Inflammatory macrophage treated with lipopolysaccharide for 1 hour (primary cell): ENCODE measurements at places on chromosomes 11 and 22.

DNA sequence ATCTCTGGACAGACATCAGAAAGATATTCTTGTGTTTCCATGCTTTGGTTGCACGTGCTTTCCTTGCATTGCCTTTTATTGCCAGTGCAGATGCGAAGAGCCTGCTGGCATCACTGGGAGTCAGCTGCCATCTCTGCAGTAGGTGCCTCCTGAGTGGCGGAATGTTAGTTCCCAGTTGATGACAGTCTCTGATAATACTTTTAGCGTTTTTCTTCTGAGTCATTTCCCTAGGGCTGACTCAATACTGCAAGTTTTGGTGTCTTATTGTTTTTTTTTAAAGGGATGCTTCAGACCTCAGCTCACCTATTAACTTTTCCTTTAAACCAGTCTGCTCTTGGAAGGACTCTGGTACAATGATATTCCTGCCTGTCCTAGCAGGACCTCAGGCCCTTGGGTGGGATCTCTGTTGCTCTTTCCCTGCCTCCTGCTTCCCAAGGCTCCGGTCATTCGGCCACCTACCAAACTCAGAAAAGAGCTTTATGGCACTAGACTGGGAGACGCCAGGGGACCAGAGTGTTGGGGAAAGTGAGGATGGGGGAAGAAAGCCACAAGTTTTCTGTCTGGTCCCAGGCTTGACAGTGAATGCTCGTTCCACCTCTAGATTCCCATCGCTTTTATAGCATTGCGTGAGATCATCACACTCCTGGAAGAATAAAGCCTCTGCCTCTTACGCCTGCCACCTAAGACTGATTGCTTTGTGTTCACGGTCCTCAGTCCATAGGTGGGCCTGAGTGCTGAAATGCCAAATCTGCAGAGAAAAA is 308.7 kb downstream of the DDX10 start:
- no peak for DNase-seq

DNA sequence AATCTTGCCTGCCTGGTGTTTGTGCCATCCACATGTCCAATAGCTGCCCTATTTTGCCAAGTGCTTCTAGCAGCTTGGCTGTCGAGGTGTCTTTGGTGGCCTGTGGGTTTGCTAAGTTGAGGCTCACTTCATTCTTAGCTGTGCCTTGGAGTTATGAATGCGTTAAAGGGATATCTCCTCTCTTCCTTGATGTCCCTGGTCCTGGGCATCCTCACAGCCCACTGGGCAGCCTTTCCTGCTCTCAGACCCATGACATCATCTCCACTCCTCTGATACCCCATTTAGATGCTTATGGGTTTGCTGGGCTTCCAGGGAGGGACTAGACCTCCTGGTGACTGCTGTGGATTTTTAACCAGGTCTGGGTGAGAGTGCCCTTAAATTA is 1.3 kb downstream of the LDLRAD3 start:
- DNase-seq: no peak

- no peak for DNase-seq
Observed at GRCh38 chr11:30239025-30239424, 8.2 kb downstream of the FSHB start.

- DNase-seq: no peak
Observed at GRCh38 chr11:126026579-126026978, 36.1 kb downstream of the CDON start.

GRCh38 chr11:61522881-61523280 is 14.3 kb downstream of the LRRC10B start:
- DNase-seq: no peak

DNA sequence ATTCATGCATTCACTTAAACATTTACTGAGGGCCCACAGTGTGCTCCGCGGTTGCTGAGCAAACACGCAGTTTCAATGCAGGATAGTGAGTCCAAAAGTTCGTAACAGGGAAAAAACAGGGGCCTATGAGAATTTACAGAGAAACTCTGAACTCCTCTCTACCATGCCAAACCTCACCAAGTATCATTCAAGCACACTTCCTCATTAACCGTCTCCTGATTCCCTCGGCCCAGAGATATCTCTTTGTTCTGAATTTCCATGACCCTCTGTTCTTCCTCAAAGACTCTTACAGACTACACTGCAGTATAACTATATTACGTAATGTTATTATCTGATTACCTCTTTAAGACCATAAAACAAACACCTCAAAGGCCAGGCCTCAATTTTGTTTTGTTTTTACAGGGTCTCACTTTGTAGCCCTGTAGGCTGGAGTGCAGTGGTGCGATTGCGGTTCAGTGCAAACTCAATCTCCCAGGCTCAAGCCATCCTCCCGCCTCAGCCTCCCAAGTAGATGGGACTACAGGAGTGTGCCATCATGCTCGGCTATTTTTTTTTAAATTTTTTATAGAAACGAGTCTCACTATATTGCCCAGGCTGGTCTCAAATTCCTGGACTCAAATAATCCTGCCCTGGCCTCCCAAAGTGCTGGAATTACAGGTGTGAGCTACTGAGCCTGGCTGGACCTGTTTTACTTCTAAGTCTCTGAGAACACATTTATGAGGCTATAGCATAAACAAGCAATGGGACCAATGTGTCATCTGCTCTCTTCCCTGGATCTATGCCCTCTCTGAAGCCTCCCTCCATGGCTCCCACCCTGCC is 3.6 kb downstream of the HPS4 start:
- peak; percentile 49 for DNase-seq

GRCh38 chr11:128341280-128342248 is 245.8 kb downstream of the ETS1 start:
- no peak for DNase-seq

- peak; percentile 33 for DNase-seq
Observed at GRCh38 chr11:48034926-48035871, 54.8 kb downstream of the PTPRJ start.

DNA sequence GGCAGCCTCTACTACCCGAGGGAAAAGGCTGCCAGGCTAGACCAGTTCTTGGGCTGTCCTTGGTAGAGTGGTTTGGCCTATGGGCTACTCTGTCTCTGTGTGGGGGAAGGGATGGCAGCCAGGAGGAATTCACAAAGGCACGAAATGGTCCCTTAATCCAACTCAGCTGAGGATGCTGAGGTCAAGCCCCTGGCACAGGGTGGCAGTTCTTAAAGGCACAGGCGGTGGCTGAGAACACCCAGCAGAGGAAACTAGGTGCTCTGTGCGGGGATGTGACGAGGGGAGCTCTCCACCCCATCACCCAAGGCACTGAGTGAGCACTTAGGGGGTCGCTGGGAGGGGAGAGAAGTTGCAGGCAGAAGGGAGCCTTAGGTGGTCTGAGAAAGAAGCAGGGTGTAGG is at the start of gene MFRP:
MFRP (minus strand) TSS at position 101 of the 400 bp plus-strand sequence. CDS start 192 bp downstream, outside the sequence.
- no peak for DNase-seq

- DNase-seq: no peak
Observed at GRCh38 chr11:75627906-75628668, 40.8 kb downstream of the MAP6 start.

DNA sequence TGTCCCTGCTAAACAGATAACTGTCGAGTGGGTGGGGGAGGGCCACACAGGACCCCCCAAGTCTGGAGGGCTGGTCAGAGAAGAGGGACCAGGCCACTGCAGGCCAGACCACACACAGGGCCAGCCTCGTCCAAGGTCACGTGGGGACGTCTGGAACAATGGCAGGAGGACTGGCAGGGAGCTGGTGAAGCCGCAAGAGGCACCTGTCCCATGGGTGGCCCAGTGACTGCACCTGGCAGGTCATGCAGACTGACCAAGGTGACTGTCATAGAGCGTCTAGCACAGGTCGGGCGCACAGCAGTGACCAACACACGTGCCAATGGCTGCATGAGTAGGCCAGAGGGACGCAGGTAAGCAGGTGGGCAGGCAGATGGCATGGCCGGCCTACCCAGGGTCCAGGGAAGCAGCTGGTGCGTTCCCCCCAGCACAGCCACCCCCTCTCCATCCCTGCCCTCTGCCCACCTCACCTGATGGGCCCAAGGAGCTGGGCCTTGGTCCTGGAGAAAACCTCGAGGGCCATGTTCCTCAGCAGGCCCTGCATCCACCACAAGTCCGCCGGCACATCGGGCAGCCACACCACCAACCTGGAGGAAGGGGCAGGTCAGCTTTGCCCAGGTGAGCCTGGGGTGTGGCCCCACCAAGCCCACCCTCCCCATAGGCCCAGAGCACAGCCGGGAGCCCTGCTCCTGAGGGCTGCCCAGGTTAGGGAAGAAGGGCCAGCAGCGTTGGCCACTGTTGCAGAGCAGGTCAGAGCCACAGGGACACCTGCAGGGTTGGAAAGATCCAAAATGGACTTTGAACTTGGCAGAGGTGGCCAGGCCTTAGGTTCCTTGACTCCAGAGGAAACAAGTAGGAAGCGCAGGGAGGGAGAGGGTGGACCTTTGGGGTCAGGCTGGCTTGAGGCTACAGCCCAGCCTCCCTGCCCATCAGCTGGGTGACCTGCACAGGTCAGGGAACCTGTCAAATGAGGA is 10.4 kb downstream of the PNPLA5 start:
- DNase-seq: no peak

DNA sequence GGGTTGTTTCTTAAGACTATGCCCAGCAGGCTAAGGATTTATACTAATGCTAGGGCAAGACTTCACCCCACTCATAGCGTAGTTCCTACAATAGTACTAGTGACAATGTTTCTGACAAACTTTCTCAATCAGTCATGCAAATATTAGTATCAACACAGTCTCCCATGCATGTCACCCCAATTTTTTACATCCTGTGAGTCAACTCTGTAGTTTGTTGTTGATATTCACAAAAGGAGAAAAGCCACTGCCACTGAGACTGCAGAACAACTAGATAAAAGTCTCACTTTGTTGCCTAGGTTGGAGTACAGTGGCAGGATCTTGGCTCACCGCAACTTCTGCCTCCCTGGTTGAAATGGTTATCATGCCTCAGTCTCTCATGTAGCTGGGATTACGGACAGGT is 155.2 kb downstream of the RBFOX2 start:
- DNase-seq: no peak

GRCh38 chr11:119262668-119263351 is 54.1 kb downstream of the MCAM start:
- peak; percentile 42 for DNase-seq

DNA sequence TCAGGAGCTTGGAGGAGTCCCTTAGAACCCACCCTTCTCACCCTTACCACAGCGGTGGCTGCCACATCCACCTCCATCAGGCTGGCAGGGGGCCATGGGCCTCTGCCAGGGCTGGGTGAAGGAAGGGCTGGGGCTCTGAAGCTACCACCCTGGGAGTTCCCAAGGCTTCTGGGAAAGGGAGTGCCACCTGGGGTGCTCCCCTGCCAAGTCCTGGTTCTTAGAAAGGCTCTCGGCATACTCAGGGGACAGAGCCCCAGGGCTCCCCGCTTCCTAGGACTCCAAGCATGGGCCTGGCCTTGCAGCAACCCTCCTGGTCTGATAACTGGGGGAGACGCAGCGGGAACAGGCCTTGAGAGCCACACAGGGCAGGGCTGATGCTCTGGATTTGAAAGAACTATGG is 438 bp upstream of the PLA2G3 start:
- DNase-seq: no peak

DNA sequence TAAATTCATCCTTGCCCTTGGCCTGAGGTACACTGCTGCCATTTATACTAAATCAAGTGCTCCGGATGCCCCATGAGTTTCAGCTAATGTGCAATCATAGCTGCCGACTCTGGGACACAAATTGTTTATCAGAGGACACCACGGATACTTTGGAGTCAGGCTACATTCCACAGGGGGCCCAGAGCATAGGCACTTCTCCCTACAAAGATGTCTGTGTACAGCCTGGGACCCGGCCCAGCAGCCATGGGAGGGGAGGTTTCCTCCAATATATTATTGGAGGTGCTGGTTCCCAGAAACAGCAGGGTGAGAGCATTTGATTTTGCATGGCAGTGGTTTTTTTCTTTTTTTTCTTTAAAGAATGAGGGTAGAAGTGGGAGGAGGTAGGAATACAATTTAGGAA is 31.3 kb downstream of the HTR3B start:
- DNase-seq: no peak

DNA sequence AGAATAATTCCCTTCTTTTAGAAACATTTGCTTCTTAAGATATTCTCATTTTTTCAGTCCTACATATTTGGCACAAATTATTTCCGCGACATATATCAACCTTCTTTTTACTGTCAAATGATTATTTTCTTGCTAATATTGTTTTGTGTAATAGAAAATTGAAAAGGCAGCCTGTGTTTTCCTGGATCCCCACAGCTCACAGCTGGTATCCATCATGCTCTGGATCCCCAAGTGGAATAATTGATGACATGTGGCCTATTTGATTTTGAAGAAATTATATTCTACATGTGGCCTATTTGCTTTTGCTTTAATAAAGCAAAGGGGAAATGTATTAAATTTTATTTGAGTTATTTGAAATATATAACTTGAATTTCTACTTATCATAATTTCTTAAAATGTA is 199.4 kb upstream of the LUZP2 start:
- DNase-seq: no peak

DNA sequence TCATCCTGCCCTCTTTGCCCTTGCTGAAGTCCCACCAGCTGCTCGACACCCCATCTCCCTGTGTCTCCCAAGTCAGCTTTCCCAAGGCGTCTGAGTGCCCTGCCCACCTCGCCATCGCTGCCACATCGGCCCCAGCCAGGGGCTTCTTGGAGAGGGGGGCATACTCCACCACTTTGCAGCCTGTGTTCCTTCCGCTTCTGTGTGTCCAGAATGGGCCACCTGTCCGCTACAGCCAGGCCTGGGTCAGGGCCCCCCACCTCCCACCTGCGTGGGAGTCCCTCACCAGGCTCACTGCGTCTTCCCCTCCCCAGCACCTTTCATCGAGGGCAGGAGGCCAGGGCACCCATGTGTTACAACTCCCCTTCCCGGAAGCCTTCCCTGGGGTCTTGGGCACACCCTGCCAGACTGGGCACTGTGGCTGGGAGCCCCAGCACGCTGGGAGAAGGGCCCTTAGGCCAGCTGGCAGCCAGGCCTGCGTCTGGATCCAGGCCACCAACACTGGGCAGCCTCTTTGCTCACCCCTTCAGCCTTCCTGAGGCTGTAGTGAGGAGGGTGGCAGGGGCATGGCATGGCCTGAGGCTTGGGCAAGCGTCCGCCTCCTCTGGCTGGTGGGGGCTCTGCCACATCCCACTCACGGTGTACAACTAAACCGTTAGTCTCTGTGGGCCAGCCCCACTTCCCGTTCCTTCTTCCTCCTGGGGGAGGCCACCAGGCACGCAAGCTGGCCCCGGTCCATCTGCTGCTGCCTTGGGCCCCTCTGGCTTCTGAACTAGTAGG is 13.4 kb downstream of the CPT1A start:
- peak; percentile 38 for DNase-seq

- DNase-seq: no peak
Observed at GRCh38 chr11:127622686-127623085, 622.1 kb upstream of the KIRREL3 start.

DNA sequence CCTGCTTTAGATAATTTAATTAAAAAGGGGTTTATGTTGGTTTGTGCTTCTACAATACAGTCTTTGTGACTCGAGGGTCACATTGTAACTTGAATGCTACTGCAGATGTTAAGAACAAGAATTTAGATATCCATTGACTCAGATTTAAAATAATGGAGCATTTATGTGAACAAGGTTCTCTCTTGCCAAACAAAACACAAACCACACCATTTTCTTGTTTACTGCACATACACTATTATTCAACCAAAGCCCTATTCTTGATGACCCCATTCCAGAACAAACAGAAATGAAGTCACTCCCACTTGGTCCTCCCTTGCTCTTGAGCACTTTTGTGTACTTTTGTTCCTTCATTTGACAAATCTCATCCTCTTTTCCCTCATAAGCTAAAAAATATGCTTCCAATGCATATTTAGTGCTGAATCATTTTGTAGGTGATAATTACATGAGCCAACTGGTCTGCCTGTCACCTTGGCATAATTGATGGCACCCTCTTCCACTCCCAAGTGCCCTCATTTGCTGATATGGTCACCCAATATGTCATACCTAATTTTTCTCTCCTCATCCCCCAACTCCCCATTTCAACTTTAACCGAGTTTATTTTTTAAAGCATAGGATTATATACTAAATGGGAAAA is 2.8 kb downstream of the C11orf71 start:
- no peak for DNase-seq
